ENCODE measurements at places on chromosomes 2 and 18.
A peak's percentile ranks its signal among the peaks of the same experiment; 100 is the strongest.

DNA sequence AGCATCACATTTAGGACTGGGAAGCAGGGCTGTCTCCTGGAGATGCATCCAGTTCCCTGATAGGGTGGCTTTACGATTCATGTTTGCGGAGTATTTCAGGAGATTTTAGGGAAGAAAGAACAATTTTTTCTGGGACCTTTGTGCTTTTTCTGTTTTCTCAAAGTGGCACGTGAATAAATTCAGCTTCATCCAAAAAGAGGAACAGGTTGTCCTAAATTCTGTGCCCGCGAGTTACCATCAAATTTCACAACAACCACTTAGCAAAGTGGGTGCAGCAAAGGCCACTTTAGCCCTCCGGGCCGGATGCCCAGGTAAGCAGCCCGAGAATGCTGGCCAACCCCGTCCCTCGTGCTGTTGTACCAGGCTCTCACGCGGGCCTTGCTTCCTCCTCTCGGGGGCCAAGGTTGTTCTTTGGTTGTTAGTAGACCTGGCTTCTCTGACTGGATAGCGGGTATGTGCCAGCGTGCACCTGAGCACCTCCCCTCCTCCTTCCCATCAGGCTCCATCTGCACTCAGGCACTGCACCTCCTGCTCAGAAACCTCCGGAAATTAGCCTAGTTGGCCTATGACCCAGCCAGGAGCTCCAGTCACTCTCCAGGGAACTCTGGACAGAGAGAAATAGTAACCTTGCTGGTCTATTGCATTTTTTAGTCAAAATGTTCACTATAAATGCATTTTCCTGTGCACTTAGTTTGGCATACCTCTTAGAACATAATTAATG lies 83.0 kb downstream of the CMPK2 start:
- DNase-seq, result no peak

DNA sequence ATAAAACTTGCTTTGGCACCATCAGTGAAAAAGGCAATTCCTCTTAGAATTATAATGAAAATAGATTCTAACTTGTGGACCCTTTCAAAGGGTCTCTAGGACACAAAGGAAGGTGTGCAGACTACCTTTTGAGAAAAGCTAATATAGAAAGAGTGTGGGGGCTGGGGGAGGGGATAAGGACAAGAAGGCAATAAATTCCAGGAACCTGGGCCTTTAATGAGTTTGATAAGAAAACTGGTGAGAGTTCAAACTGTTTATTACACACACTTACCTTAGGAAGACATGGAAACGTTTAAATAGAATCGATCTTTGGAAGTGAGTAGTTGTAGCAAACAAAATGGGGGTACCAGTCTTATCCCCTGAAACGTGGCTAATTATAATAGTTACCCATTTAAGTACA lies 39.6 kb upstream of the PGAP1 start:
- DNase-seq, result no peak

DNA sequence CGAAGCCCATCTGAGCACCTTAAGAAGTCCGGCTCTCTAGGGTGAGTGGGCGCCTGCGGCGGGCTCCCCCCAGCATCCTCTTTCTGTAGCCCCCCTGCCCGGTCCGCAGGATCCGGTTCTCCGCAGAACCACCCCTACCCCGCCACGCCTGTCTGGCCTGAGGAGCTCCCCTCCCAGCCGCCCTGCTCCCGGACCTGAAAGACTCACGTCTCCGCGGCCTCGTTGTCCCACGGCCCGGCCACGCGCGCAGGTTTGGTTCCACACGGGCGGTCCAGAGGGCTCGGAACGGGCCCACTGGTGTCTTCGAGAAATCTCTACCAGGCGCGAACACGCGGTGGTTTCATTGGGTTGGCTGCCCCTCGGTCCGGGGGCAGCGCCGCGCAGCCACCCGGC lies 237 bp downstream of the SLC39A6 start:
- no peak for DNase-seq

GRCh38 chr18:52391810-52392559 lies 52.0 kb downstream of the DCC start:
- no peak for DNase-seq

DNA sequence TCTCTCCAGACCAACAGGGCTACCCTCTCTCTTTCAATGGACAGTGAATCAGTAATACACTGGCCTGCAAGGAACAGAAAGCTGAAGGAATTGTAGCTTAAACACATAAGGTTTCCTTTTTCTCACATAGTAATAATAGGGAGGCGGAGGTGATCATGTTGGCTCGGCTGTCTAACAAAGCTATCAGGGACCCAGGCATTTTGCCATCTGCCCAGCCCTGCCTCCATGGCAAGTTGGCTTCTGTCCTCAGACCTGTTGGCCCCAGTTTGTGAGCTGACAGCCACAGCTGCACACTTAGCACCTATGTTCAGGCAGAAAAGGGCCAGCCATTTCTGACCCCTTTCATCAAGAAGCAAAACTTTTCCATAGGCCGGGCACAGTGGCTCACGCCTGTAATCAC lies 2.0 kb upstream of the CHRNG start:
- DNase-seq, result no peak

DNA sequence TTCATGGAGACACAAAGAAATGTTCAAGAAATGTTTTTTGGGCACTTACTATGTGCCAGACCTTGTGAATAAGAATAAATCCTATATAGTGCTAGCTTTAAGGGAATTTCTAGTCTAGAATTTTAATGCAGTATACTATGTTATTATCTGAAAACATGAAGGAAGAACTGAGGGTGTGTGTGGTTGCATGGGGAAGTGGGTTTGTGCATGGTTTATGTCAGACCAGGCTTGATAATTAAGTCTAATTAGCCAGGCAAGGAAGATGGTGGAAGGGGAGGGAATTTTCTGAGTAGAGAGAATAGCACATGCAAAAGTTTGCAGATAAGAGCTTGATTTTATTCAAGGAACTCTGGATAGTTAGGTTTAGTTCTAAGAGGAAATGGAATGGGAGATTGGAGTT lies 6.5 kb downstream of the RBBP8 start:
- DNase-seq, result no peak

DNA sequence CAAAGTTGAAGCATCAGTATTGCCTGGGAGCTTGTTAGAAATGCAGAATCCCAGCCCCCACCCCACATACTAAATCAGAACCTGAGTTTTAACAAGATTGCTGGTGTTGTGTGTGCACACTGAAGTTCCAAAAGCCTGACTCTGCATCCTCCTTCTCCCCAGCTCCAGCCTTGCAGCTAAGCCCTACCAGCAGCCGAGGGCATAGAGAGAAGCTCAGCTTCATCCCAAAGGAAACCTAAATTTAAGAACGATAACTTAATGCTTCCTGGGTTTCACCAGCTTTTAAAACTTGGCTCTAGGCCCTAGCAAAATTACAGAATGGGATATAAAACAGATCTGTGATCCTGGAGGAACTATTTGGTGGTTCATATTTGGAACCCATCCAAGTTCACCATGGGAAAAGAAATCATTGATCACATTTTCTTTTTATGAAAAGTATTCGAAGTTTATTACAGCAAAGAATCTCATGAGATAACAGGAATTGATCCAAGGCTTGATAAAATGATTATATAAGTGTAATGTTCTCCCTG lies 11.1 kb downstream of the SMYD1 start:
- DNase-seq, result no peak

GRCh38 chr2:10239561-10239967 lies 63.1 kb upstream of the HPCAL1 start:
- no peak for DNase-seq

DNA sequence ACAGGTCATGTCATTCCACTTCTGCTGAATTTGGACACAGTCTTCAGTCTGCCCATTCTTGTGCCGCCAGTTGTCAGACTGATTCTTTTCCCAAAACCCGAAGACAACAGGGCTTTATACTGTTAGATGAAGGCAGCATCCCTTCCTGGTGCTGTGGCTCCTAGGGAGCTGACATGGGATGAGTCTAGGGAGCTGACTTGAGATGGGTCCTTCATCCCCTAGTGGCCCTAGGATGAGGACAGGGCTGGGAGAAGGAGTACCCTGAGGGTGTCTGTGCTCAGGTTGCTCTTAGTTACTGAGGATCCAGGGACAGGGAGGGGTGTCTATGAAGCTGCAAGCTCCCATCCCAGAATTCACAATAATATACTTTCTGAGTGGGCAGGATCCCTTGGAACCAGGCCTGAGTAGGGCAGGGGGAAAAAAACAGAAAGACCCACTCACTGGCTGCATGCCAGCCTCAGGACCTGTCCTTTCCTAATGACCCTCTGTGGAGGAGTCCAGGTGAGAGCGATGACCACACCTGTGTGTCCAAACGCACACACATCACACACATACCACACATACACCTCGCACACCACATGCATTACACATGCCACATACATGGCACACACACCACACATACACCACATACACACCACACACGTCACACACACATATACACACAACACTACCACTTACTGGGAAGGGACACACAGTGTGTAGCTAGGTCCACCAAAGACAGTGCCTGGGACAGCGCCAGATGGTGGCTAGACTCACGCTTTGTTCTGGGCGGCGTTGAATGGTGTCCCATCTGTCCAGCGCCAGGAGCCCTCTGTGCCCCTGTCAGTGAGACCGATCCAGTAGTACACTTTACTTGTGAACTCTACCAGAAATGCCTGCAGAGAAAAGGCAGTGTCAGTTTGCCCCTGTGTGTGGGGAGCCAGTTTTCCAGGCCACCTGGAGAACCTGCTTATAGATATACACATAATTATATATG lies 11.1 kb downstream of the CLEC4F start:
- DNase-seq, result no peak

DNA sequence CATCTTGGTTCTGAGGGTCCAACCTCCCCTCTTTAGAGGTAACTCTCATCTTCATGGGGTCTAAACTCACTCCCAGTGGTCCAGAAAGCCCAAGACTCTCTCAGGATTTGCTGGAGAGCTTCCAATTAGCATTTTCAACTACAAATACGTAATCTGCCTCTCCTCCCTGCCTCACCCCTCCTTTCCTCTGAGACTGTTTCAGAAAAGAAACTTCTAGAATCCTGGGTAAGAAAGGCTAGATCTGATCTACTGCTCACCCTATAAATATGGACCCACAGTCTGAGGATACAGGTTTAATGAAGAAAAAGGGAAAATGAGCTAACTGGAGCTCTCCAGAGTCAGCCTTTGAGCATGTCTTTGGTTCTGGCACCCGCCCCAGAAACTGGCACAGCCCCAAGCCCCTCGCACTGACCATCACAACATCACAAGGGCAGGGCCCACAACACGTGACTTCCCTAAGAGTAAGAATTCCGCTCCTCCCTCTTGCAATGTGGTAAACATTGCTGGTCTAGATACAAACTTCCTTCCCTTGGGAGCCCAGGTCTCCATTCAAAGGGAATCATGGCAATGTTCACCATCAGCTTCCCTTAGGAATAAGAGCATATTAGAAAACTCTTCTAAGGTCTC lies 21.7 kb upstream of the IHH start:
- DNase-seq, result no peak

GRCh38 chr18:70046207-70046606 lies 98.5 kb upstream of the CD226 start:
- DNase-seq, result no peak

DNA sequence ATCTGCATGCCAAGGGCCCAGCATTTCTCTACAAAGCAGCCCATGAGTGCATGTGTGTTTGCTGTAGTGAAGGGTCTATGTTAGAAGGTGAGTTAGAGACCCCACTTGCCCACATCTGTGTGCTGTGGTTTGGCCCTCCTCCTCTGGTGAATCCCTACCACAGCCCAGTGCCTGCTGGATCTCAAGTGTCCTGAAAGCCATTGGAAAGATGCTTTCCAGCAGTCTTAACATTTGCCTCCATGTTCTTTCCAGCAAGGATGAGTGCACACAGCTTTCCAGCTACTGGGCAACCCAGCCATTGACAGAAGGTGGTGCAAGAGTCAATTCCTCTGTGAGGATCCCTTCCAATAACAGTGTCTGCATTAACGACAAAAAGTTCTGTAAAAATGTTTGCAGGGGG lies 13.6 kb downstream of the CRIM1 start:
- no peak for DNase-seq

DNA sequence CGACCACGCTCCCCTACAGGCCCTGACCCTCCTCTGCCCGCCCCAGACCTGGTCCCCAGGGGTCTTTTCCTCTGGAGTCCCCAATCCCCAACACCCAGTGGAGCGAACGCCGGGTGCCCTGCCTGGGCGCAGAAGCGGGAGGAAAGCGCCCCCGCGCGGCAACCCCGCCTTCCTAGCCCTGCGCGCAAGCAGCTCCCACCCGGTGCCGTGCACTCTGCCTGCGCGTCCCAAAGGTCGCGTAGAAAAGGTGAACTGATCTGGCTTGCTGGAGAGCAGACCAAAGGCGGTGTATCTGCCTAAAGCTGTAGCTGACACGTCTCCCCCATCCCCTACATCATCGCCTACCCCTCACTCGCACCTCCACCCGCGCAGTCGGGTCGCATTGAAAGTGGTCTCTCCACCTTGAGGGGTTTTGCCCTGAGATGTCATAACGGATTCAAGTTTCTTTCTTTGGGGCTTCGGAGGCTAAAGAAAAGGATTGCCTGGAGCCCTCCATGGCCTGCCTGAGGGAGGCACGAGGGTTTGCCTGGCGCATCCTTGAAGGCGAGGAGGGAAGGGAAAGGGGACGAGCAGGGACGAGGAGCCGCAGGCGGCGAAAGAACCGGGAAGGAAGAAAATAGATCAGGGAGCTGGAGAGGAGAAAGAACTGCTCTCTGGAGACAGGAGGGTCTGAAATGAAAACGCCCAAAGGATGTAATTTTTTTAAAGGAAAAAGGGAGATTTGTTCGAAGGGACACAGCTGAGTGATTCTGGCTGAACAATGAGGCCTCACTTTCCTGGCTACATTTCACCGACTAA lies 5.8 kb downstream of the GAD1 start:
- DNase-seq, result peak; percentile 61

DNA sequence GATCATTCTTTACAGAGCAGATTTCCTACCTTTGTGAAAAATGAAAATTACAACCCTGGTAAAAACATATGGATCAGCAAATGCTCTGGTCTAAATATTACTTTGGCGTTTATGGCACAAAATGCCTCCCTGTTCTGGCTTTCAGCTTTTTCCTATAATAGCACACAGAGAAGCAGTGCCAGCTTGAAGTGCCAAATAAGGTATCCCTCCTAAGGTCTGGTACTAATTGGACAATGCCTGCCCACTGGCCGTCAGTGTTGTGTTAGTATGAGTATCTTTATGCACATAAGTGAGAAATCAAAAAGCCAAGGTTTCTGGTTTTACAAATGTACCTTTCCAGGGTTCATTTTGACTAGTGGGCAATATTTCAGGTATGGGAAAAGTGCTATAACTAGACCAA lies 1293.7 kb upstream of the FAM98A start:
- DNase-seq, result no peak

- DNase-seq, result no peak
Measured at GRCh38 chr2:129611471-129611870, 368.0 kb upstream of the RAB6C start.

DNA sequence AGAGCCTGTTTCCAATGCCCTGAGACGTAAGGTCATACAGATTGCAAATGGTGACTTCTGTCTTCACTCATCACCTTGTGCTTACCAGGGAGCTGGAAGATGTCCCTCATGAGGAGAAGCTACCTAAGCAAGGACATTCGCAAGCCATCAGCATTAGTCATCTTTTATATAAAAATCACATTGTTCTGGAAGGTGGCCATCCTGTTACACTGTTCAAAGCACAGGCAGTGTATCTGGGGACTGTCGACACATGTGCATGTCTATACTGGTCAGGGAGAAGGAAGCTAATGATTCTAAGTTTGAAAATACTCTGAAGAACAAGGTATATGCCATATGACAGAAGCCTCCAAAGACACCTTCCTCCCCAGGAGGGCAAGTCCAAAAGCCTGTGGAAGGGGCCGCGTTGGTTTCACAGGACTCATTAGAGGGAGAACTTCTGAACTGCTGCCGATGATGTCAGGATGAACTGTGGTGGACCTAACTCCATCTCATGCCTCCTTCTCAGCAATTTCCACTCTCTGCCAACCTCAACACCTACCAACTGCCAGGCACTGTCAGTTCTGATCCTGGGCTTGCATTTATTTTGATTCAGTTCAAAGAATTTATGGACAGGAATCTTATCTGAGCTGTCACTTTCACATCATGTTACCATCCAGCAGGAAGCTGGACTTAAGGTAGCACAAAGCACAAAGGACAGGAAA lies 39.4 kb downstream of the DNER start:
- no peak for DNase-seq

Measured in hematopoietic multipotent progenitor cell treated with erythropoietin and hydrocortisone succinate and interleukin-3 and kit ligand, for 17 days (in vitro differentiated cells).